RWPE1 (cell line): ENCODE measurements at places on chromosomes 4 and X.

- DNase-seq = no peak
Measured at GRCh38 chr4:48896845-48897244, 9.7 kb downstream of the OCIAD2 start.

GRCh38 chr4:185016946-185017758 is 1.1 kb upstream of the HELT start:
- DNase-seq = no peak

GRCh38 chr4:18285357-18285756 is 263.8 kb upstream of the LCORL start:
- no peak for DNase-seq

- DNase-seq = no peak
Measured at GRCh38 chrX:13051529-13052172, 7.2 kb upstream of the FAM9C start.

- DNase-seq = no peak
Measured at GRCh38 chr4:92236877-92237276, 66.9 kb upstream of the GRID2 start.

DNA sequence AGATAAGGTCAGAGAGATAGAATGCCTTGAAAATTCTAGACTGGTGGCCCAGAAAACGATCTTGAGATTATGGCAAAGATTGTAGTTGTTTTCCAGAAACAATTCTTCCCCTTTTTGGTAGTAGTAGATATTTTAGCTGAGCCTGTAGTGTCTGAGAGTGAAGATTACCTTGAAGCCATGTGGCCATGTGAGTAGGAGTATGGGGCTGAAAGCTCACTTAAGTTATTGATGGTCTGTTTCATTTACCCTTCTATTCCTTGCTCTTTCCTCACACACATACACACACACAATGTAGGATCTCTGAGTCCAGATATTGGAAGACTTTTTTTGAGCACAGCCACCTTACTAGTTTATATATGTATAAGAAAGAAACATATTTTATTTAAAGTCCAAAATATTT is 941.6 kb upstream of the GRID2 start:
- DNase-seq = no peak

DNA sequence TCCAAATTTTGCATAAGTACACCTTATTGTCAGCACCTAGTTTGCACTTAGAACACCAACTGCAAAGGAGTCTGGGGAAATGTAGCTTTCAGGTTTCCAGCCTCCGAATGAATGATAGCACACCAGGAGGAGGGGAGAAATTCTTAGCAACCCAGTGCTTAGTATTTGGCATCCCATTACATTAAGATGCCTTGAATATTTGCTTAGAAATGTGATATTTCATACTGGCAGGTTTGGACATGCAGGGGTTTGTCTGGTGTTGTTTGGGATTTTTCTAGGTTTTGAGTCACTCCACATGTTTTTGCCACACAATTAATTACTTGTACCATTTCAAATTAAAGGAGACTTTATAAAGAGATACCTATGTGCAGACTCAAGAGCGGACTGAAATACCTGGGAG is 60.3 kb upstream of the CAMK2D start:
- DNase-seq = peak; percentile 61

DNA sequence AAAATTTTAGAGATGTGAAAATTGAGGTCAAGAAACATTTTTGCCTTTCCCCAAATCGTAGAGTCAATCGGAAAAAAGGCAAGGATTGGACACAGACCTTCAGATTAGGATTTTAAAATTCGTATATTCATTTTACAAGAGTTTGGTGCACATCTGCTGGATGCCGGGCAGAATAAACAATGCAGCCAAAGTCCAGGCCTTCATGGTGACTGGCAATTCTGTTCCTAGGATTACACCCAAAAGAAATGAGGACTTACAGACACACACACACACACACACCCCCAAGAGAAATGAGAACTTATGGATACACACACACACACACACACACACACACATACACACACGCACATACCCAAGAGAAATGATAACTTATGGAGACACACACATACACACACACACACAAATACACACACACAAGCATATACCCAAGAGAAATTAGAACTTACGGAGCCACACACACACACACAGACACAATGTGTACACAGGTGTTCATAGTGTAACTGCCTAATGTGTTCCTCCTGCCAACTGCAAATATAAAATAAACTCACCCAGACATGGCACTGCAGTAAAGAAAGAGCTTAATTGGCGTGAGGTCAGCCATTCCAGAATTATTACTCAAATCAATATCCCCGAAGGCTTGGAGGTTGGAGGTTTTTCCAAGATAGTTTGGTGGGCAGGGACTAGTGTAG is 165.7 kb upstream of the STS start:
- no peak for DNase-seq

DNA sequence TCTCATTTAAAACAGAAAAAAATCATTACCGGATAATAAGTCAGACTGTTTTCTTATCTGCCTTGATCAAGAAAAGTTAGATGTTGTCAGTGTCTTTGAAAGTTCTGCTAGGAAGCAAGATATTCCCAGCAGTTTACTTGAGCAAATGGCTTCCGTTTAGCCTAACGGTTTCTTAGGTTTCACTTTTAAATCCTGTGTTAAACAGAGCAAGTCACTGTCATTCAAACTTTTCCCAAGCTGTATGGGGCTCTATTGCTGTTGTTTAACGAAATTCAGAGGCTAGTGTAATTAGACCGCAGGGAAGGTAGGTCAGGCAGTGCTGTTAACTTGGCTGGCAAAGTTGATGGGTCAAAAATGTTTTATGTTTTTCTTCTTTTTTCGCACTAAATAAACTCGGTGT is 80.3 kb upstream of the NEIL3 start:
- no peak for DNase-seq

- no peak for DNase-seq
Measured at GRCh38 chrX:148958901-148959300, 458.5 kb downstream of the AFF2 start.

- DNase-seq = no peak
Measured at GRCh38 chr4:93061826-93062225, 758.1 kb downstream of the GRID2 start.

DNA sequence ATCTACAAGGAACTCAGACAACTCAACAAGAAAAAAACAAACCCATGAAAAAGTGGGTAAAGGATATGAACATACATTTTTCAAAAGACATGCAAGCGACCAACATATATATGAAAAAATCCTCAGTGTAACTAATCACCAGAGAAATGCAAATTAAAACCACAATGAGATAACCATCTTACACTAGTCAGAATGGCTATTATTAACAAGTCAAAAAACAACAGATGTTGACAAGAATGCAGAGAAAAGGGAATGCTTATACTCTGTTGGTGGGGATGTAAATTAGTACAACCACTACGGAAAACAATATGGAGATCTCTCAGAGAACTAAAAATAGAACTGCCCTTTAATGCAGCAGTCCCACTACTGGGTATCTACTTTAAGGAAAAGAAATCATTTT is 12.1 kb downstream of the NIPAL1 start:
- no peak for DNase-seq

DNA sequence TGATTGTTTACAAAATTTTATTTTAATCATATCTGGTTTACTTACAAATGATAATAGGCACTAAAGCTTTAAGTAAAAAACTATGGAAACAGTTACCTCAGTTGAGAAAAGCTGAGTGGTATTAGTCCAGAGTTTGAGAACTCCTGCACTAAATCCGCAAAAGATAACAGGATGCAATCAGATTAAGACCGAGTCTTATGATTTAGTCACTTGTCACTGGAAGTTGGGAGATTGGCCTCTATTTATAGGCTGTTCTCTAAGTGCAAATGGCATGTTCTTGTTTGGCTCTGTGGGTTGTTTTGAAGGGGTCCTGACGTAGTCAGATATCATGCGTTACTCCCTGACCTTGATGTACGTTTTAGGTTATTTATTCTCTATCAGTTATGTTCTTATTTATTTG is 6.3 kb downstream of the GPAT3 start:
- no peak for DNase-seq

DNA sequence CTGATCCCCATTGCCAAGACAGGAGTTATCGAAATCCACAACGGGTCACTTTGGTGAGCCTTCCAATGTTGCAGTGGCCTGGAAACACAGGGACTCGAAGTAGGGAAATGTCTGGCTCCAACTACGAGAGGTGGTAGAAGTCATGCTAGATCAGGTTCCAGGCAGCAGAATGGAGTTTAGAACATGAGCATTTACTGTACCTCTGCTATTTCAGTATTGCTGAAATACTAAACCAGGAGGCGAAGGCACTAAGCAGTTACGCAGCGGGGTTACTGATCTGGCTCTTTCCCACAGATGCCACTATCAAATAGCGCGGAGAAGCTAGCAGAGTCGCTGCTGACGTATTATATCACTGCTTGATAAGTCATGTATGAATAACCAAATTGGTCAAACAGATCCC is 56.3 kb downstream of the PTCHD1 start:
- no peak for DNase-seq

GRCh38 chr4:27518876-27519275 is 658.2 kb downstream of the STIM2 start:
- no peak for DNase-seq

DNA sequence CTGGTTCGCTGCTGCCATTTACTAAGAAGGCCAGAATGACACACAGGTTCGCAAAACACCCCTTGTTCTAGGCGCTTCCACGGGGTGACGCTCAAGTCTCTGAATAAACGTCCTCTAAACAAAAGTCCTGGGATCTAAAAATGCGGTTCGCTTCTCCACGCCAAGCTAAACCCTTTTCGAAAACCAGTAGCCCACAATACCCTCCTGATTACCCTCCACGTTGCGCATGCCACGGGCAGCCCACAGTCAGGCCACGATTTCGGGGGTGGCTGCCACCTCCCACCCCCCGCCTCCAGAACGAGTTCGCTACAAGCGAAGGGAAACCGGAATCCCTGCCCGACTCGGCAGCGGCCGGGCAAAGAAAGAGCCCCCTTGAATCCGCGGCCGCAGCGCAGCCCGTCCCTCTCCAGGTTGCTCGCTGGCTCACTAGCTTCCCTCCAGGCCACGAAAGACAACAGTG is 423 bp downstream of the RPL39 start:
- DNase-seq = peak; percentile 2

DNA sequence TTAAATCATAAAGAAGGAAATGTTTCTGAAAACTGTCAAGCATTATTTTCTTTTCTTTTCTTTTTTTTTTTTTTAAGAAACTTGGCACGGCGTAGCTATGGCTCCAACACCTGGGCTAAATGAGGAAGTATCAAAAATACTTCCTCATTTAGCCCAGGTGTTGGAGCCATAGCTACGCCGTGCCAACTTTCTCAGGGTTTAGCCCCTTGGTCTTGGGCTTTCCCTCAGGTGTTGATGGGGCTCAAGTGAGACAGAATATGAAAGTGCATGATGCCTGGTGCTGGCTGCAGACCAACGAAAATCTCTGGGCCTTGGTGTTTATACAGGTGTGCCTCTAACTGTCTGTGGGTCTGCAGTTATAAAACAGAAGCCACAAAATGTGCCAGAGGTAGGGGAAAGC is 132.7 kb downstream of the ARHGAP24 start:
- no peak for DNase-seq

- no peak for DNase-seq
Measured at GRCh38 chr4:168397611-168398169, 79.1 kb upstream of the DDX60 start.

DNA sequence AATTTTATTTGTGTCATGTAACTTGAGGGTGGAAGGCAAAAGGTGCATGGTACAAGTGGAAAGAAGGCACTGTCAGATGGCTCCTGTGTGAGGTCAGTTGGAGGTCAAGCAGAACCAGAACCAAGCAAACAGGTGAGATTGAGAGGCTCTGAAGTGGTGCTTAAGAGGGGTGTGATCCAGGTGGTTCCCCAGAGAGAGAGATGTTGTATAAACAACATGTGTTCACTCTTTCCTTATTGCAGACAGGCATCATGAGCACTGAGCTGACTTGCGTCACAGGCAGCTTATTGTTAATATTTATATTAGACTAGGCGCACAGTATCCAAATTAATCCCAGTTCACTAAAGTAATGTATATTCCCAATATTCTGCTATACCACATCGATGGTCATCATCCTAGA is 56.8 kb downstream of the CXCL13 start:
- no peak for DNase-seq

DNA sequence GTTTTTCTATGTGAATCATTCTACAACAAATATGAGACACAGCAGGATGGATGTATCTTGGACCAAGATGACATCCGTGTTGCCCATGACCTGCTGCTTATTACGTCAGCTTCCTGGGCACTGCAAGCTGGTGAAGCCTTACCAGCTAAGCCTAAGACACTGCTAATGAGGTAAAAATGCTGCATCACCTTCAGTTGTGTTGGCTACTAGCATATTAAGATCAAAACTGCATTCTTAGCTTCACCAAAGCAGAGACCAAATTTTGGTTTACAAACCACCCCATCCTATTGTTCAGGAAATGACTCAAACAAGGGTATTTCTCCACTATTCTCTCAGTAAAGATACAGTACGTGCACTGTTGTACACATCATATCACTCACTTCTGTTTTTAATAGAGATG is 50.3 kb downstream of the MAML3 start:
- no peak for DNase-seq

DNA sequence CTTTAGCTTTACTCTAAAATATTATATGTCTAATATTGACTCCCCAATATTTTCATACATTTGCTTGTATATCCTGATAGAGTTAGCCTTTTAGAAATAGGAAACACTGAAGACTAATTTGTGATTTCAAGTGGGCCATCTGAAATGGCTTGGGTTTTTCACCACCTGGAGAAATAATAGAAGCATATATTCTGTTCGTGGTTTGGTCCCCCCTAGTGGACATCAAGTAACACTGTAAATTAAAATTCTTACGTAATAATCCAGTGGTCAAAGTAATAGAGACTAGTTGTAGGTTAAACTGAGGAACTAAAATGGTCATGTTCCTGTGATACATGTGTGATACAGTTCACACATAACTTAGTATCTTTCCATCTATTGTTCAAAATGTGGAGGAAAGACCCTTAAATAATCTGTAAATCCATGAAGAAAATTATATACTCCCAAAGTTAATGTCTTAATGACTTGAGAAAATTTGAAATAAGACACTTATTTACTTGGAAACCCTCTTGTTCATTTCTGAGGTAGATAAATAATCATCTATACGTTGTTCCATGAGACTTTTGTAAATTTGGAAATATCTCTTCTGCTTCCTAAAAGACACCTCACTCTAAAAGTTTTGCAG is 79.8 kb upstream of the SMARCAD1 start:
- peak; percentile 50 for DNase-seq

GRCh38 chr4:71266090-71266794 is 72.6 kb upstream of the SLC4A4 start:
- DNase-seq = no peak

- DNase-seq = no peak
Measured at GRCh38 chrX:15971696-15972095, 117.1 kb upstream of the AP1S2 start.

- DNase-seq = no peak
Measured at GRCh38 chr4:28518561-28519165, 1658.0 kb downstream of the STIM2 start.

DNA sequence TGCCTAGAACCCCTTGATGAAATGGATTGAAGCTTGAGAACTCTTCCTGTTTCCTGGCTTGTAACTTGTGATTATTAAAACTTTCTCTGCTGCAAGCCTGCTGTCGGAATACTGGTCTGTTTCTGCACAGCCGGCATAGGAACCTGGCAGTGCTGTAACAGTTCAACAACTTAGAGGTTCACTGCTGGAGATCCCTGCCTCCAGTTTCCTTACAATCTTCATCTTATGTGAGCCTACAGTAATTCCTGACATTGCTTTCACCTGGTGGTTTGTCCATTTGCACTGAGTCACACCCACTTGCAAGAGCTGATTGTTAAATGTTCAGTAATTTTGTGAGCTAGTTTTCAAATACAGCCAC is 1.3 kb upstream of the SEPSECS start:
- DNase-seq = peak; percentile 16
